ENCODE measurements at places on chromosomes 5 and 9. TPM values are rescaled to one million over a fixed set of nuclear protein-coding genes. Genes with fewer than 3 reads are reported as not detected.
A peak's percentile ranks its signal among the peaks of the same experiment; 100 is the strongest.

The CER1 gene
- total RNA-seq = not detected

The NPR3 gene
- total RNA-seq = 0.70 TPM

- no peak for DNase-seq
Measured at GRCh38 chr5:36366883-36367282, 65.2 kb upstream of the RANBP3L start.

- no peak for DNase-seq
Measured at GRCh38 chr5:128455841-128456361, 82.1 kb downstream of the FBN2 start.

- no peak for DNase-seq
Measured at GRCh38 chr5:98065261-98065909, 708.1 kb upstream of the RGMB start.

DNA sequence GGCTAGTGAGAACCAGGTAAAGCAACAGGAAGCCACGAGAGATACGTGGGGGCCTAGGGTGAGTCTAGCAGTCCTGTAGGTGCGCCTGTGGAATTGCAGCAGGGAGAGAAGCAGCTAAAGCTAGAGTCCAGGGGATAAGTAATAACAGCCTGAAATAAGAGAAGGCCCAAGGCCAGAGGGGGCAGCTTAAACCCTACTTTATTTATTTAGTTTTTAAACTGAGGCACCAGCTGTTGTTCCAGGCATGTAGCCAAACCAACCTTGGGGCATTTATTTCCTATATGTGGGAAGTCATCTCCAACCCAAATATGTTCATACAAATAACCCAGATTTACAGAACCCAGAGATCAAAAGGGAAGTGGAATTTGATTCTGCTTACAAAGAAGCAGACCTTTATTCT, 93.5 kb downstream of the GLDC start:
- no peak for DNase-seq

GRCh38 chr9:86062845-86063693, 36.3 kb downstream of the GOLM1 start:
- no peak for DNase-seq

GRCh38 chr5:68744206-68744605, 349.6 kb upstream of the SLC30A5 start:
- no peak for DNase-seq

DNA sequence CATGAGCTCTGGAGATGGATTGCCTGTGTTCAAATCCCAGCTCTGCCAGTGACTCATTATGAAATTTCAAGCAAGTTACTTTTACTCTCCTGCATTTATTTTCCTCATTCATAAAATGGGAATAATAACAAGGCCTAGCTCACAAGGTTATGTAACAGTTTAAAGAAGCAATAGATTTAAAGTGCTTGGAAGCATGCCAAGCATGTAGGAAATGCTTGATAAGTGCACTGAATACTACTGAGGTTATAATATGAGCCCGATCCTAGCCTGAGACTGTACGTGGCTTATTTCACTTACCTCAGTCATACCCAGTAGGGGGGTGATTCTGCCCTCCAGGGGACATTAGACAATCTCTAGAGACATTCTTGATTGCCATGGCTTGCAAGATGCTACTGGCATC, 734.1 kb upstream of the WWC1 start:
- DNase-seq = no peak

DNA sequence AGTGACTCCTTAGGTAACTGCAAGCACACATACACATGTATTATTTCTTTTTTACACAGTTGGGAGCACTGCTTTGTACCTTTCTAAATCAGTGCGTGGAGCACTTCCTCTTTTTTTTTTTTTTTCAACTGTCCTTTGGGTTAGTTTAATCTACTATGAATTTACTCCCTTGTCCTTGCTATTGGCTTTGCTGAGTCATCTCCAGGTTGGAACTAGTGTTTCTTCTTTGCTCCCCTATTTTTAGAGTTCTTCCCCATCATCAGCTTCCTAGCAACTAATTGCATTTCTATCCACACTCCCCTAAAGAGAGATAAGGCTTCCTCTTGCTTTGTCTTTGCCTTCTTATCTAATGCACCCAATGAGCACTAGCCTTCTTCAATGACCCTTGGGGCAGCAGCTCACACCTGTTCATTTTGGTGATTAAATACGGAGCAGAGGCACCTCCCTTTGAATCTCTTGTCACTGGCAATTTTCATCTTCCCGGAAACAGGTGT, 24.3 kb downstream of the S100Z start:
- no peak for DNase-seq

DNA sequence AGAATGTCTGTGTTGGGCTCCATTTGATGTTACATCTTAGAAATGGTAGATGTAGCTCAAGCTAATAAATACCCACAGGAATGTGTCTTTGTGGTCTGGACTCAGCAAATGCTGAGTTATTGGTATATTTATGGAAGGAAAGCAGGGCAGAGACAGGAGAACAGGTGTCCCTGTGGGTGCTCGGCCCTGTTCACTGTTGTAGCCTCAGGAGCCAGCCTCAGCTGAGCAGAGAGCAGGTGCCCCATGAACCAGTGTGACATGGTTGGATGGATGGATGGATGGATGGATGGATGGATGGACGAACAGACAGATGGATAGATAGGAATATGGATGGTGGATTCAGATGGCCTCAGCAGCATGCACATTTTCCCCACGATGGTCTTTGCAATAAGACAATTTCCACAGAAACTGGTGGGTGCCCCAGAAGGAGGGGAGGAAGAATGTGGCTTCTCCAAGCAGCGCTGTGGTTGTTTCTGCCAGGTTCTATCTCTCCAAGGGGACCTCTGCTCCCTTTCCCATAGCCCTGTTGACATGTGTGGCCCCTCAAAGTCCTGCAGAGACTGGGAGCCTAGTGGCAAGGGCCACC, 8.2 kb upstream of the IRF1 start:
- no peak for DNase-seq

DNA sequence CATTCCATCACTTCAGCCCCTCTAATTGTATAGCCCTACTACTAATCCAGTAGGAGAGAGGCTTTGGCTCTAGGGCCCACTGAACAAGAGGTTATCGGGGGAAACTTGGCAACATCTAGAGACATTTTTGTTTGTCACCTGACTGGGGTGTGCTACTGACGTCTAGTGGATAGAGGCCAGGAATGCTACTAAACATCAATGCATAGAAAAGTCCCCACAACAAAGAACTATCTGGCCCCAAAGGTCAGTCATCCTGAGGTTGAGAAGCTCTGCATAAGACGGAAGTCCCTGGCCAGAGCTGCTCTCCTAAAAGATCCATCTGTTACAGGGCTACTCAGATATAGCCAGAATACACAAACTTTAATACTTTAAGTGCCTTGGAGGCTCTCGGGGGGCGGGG, 570.6 kb upstream of the KLF4 start:
- no peak for DNase-seq

- no peak for DNase-seq
Measured at GRCh38 chr5:72160959-72161358, 53.7 kb downstream of the MAP1B start.

DNA sequence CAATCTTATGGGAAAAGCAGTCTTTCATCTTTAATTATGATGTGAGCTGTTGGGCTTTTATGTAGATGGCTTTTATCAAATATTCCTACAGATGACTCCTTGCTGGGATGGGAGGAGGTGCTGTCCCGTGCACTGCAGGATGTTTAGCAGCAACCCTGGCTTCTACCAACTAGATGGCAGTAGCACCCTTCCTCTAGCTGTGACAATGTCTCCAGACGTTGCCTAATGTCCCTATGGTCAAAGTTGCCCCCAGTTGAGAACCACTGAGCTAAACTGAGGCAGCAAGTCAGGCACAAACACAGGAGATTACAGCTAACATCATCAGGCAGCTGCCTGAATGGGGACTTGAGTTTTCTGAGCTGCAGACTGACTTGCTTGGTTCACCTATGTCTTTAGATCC, 401.9 kb upstream of the PDE4D start:
- DNase-seq = peak; percentile 38

- DNase-seq = no peak
Measured at GRCh38 chr5:164518067-164518740, 1012.8 kb downstream of the MAT2B start.

DNA sequence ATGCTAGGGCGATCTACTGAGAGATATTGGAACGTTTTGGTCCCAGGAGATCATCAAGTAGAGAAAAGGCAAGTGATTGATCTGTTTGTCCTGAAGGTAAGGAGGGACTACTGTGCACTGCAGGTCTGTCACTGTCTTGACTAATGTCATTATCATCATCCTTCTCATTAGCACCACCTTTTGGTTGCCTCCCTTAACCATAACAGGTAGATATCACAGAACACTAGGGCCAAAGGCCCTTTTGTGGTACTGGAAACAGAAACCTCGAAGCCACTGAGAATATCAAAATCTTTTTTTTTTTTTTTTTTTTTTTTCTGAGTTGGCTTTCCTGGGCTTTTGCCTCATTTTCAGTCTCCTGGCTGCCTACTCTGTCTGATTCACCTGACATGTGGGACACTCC, 134.0 kb downstream of the KCTD16 start:
- DNase-seq = no peak

- no peak for DNase-seq
Measured at GRCh38 chr9:119951591-119951990, 582.4 kb upstream of the BRINP1 start.
